Stimulated activated CD8-positive, alpha-beta memory T cell treated with anti-CD3 and anti-CD28 coated beads, Interleukin-2, amount 100 ng/mL, for 1 hour (primary cell): ENCODE measurements at places on chromosomes 4 and X.

DNA sequence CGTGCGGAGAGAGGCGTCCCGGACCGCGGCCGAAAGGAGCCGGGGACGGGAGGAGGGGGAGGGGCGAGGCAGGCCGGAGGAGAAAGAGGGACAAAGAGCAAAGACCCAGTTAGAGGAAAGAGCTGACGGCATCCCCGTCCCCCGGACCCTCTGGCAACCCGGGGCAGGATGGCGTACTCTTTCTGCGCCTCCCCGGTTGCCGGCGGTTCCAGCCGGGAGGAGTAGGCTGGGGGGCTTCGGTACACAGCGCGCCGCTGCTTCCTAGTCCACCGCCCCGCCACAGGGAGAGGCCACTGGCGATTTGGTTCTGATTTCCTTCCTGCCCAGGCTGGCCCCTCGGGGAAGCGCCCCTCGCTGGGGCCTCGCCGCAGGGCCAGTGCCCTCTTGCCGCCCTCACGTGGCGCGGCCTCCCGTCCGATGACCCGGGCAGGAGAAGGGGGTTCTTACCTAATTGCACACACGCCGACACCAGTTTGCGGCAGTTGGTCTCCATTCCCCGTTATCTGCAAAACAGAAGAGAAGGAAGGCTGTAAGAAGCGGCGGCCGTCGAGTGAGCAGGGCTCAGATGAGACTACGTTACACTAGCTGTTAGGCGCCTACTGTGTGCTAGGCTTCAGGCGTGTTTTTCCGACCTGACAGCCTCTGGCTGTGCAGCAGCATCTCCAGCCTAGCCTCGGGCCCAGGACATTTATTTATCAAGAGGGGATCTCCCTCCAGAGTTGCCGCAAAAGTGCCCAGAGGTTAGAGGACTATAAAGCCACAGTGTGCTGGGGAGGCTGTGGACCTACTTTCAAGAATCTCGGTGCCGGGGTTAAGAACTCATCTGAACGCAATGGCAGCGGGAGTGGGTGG, 9.9 kb upstream of the PITX2 start:
- DNase-seq, result no peak

GRCh38 chr4:75512386-75513211, 1.6 kb downstream of the RCHY1 start:
- DNase-seq, result no peak

DNA sequence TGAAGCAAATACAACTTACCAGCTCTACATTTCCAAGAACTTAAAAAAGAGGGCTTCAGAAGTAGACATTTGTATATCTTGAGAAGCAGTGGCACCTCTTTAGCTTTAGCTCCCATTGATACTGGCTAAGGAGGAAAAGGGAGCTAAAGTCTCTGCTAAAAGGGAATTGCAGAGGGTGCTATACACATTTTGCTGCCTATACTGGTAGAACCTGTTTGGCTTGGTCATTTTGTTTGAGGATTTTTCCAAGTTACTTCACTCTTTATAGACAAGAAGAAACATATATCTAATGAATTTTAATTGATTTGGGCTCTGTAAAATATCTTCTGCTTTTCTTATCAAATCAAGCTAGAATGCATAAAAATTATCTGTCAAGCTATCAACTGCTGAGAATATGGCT, 11.8 kb downstream of the PAPSS1 start:
- no peak for DNase-seq

- no peak for DNase-seq
Observed at GRCh38 chr4:24927049-24927448, 14.2 kb upstream of the CCDC149 start.

- DNase-seq, result no peak
Observed at GRCh38 chr4:105194328-105195231, 47.9 kb downstream of the TET2 start.

DNA sequence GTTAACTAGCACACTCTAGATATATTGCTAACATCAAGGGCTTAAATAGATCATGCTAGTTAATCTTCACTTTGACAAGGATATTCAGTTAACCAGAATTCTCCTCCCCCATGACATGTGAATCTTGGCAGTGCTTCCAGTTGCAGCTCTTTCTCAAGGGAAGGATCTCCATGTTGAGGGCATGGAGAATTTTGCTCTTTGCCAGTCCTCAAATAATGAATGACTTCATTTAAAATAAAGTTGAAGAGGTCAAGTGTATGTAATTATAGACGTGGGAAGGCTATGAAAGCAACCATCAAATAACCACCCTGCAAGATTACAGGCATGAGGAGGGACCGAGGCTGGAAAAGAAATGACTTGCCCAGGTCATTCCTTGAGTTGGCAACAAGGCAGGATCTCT, 87.3 kb upstream of the CPEB2 start:
- DNase-seq, result no peak

DNA sequence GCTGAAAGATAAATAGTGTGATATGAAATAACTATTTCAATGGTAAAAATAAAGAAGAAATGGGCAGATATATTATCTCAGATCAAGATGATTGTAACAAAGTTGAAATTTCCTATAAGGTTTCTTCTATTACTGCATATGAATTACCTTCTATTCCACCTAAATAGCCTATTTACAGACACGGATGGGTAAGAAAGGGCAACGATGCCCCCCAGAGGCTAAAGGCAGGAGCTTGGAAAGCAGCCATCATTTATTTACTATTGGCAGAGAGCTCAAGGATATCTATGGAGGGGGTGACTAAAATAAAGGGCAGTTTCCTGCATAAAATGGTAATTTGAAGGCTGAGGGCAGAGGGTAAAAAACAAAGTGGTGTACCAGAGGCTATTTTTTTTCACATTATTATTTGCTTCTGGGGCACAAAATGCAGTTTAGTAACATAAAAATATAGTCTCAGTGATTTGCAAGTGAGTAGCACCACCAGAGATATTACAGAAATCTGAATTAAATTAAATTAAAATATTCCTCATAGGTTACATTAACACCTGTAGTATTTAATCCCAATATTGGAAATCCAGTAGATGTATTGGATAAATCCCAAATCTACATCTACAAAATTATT, 123.1 kb downstream of the BTC start:
- DNase-seq, result no peak

DNA sequence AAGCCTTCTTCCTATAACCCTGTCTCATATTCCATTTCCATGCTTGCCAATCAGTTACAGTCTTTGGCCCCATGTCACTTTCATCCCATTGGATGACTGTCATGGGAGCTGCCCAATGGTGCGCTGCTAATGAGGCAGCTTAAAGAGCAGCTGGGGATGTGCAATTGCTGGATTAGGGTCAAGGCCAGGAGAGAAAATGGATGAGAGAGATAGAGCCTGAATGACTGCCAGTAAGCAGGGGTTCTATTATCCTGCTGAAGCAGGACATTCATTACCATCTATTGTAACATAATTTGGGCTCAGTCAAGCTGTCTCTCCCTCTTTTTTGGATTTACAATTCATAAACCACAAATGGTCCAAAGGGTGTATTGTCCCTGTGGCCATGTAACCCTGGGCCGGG, 909.0 kb downstream of the CENPC start:
- no peak for DNase-seq

- no peak for DNase-seq
Observed at GRCh38 chrX:16975233-16975632, 28.8 kb downstream of the REPS2 start.

- DNase-seq, result no peak
Observed at GRCh38 chrX:2177541-2177940, 323.2 kb downstream of the DHRSX start.

DNA sequence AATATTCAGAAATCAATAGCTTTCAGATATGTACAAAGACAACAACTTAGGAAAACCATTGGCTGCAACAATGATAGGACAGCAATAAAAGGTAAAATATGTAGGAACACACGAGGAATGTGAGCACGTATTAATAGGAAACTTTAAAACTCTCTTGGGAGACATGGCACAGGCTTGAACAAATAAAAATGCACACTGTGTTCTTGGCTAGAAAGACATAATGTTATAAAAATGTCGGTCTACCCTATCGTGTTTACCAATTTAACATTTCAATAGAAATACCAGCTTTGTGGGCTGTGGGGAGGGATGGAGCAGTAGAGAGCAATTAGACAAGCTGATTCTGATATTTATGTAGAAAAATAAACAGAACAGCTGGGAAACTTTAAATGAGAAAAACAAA, 69.0 kb upstream of the FAM9B start:
- no peak for DNase-seq

DNA sequence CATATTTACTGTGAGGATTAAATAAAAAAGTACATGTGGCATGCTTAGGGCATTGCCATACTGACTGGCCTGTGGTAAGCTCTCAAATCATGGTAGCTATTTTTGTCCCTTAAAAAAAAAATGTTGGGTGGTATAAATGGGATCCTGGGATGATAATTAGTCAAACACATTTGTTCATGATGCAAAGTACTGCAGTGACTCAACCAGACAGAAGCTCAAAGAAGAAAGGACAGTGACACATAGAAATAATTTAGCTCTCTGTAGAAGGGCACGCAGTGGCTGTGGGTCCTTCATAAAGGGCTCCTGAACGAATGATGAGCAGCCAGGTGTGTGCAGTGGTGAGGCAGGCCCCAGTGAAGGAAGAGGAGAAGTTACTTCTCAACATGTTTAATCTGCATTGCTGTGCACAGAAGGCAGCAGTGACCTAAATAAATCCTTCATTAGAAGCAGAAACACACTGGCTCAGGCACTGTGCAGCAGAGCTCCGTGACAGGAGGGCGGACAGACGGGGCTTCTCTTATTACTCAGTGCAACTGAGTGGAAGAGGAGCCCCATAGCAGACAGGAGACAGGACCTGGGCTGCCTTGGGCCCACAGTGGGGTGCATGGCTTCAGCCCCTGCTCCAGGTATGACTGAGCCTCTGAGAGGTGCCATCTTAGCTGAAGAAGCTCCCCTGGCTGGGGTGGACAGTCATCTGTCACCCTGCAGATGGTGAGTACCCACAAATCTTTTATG, 20.3 kb downstream of the HS3ST1 start:
- DNase-seq, result no peak

- no peak for DNase-seq
Observed at GRCh38 chr4:94403751-94404150, 48.0 kb upstream of the PDLIM5 start.

GRCh38 chr4:121484633-121485032, 103.8 kb upstream of the QRFPR start:
- no peak for DNase-seq

GRCh38 chrX:129791336-129791735, 11.6 kb downstream of the SASH3 start:
- DNase-seq, result no peak

DNA sequence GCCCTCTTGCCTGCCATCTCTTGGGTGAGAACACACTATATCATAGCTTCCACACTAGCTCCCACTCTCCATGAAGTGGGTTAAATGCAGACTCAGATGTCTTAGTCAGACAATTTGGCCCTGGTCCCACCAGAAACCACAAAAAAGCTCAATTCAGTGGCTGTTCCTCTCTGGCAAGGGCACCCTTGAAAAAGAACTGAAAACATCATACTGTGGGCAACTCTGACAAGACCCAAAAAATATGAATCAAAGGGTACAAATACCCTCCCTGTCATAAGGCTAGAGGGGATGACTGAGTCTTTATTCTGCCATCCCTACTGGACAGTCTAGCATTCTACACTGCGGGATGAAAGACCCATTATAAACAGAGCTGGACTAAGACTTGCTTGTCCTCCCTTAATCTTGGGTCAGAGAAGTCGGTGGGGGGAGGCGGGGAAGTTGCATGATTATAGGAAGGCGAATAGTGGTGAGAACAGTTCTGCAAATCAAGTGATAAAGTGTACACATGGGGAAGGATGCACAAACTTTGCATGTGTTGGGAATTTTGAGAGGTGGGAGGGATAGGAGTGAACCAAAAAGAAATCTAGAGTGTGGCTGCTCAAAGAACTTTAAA, 172.1 kb downstream of the OPHN1 start:
- DNase-seq, result no peak

DNA sequence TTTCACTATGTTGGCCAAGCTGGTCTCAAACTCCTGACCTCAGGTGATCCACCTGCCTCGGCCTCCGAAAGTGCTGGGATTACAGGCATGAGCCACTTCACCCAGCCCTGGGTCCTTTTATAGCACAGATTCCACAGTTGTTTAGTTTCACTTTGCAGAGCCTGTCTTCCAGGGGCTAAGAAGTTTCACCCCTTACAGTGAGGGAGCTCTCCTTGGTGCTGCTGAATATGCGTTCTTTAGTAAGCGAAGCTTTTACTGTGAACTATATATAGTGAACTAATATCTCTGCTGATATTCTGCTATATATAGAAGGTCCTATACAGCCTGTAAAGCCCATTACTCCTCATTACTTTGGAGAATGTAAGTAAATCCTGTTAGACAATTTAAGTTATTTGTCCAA, 4.2 kb downstream of the TCEAL6 start:
- DNase-seq, result no peak

DNA sequence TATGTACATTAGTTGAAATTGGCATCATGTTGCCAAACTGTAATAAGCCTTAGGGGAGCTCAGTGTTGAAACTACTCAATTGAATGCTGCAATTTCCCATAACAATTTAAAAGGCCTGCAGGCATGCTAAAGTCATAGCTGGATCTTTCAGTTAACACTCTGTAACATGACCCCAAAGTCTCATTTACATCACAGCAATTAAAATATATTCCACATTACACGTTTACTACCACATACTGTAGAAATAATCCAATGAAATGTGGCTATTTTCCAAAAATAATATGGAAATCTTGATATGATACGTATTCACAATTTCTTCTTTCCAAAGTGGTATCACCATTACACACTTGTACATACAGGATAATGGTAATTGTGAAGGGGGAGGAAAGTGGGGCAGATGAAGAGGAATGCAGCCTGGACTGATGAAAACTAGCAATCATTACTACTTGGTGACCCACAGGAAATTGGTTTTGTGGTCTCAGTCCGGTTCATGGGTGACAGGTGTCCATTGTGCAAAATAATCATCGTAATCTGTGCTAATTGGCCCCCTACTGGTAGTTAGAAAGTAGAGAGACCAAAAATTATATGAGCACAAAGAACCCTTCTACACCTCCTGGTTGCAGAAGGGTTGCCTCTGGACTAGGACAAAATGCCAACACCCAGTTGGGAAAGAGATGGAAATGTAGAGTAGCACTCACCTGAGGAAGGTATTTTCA, 63.7 kb downstream of the TENM3 start:
- DNase-seq, result no peak

GRCh38 chr4:76311896-76312331, 5.4 kb downstream of the STBD1 start:
- no peak for DNase-seq

DNA sequence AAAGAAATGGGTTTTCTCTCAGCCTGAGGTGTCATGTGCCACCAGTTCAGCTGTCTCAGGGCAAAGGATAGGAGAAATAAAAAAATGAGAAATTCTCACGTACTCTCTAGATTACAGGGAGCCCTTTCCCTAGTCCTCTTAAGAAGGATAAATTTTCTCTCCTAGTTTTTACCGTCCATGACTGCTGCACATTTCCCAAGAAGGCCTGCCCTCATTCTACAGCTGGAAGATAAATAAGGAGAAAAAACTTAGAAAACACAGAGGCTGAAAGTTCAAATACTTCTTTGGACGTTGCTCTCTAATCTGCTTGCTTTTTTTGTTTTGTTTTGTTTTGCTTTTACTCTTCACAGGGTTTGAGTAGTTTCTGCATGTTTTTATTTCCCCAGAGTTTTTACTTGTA, 211.9 kb downstream of the DCAF12L2 start:
- DNase-seq, result no peak
